ENCODE measurements at places on chromosomes 2 and 18. TPM values are rescaled to one million over a fixed set of nuclear protein-coding genes. Genes with fewer than 3 reads are reported as not detected.

The RAB17 gene
- 0.83 TPM for total RNA-seq

The ERCC3 gene
- 40.7 TPM for total RNA-seq

The DNAH7 gene
- 0.46 TPM for total RNA-seq

The TMEM169 gene
- total RNA-seq = 0.83 TPM

The SIX3 gene
- total RNA-seq = not detected

Data from smooth muscle cell of the pulmonary artery (primary cell).